ENCODE measurements at places on chromosomes 16 and 17. TPM values are rescaled to one million over a fixed set of nuclear protein-coding genes. Genes with fewer than 3 reads are reported as not detected.

GRCh38 chr17:63881935-63882601 lies at the start of gene GH2:
Gene GH2 (minus strand): TSS chr17:63881944. CDS start chr17:63881801, 143 bp downstream.
- H3K4me1 ChIP-seq = no peaks in the 10 kb centered on the region
- H3K36me3 ChIP-seq = no peaks in the 10 kb centered on the region
- H3K27ac ChIP-seq = no peak within 1 kb of the TSS
- no peak within 1 kb of the TSS for H3K4me3 ChIP-seq

DNA sequence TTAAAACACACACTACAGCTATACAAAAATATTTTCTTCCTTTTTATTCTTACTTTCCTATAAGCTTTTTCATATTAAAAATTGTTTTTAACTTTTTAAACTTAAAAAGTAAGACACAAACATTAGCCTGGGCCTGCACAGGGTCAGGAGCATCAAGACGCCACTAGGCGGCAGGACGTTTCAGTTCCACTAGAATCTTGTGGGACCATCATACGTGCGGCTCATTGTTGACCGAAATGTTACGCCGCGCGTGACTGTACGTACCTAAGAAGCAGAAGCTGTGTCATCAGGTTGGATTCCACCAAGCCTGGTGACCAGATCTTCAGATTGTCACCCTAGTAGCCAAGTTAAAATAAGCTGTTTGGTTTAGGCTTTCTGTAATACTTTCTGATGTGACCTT lies 47.1 kb downstream of the USP10 start:
- no peaks in the 10 kb centered on the region for H3K27me3 ChIP-seq
- no peak for DNase-seq
- H3K36me3 ChIP-seq = no peaks in the 10 kb centered on the region
- no peaks in the 10 kb centered on the region for H3K4me1 ChIP-seq
- no peak overlapping the region for H3K4me3 ChIP-seq

DNA sequence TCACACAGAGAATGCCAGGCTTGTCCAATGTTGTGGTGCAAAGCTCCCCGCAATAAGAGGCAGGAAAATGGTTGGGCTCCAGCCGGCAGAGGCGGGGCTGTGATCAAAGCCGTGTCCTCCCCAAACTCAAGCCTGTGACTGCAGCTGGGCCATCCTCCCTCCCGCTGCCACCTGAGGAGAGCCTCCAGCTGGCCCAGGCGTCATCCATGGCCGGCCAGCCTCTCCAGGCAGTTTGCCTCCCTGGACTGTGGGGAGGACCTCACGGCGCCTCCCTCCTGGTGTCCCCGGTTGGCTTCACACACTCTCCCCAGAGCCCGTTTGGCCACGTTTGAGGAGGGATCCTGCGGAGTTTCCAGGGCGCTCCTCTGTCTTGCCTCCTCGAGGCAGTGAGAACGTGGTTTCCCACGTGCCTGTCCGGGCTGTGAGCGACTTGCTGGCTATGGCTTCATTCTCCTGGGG lies 134.1 kb downstream of the IRF8 start:
- no peak overlapping the region for H3K27ac ChIP-seq
- H3K27me3 ChIP-seq = peaks cover 5% of the 10 kb centered on the region
- H3K4me3 ChIP-seq = no peak overlapping the region

DNA sequence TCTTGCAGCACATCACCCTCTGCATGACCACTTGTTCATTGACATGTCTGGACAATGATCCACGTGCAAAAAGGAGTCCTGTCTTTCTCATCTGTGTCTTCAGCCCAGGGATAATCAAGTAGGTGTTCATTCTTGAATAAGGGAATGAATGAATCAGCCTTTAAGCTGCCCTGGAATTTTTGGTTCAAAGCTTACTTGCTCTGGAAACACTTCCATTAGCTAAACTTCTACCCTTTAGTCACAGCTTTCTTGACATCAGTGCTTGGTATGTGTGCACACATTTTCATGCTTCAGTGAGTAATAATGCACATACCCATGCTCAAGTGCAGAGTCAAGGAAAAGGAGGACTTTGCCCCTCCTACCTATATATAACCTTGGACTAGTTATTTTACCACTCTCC lies 103.0 kb upstream of the CDH13 start:
- H3K27me3 ChIP-seq = no peaks in the 10 kb centered on the region
- no peak overlapping the region for H3K27ac ChIP-seq
- no peaks in the 10 kb centered on the region for H3K36me3 ChIP-seq
- DNase-seq = no peak
- H3K4me1 ChIP-seq = no peaks in the 10 kb centered on the region
- H3K4me3 ChIP-seq = no peak overlapping the region

DNA sequence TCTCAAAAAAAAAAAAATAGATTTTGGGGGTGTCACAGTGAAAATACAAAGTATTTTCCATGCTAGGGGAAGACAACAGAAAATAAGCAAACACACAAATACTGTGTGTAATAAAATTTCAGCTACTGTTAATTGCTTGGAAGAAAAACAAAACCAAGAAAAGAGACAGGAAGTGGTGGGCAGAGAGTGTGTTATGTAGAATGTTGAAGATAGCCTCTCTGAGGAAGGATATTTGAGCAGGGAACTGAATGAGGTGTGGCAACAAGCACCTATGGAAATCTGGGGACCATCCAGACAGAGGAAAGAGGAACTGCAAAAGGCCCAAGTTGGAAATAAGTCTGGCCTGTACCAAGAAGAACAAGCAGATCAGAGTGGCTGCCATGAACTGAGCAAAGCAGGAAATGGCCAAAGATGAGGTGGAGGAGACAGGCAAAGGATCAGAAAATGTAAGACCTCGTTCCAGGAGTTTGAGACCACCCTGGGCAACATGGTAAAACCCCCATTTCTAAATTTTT lies 7.8 kb upstream of the USP31 start:
- no peaks in the 10 kb centered on the region for H3K27me3 ChIP-seq
- H3K36me3 ChIP-seq = no peaks in the 10 kb centered on the region
- H3K27ac ChIP-seq = no peak overlapping the region
- peaks cover 4% of the 10 kb centered on the region for H3K4me1 ChIP-seq
- no peak for DNase-seq

DNA sequence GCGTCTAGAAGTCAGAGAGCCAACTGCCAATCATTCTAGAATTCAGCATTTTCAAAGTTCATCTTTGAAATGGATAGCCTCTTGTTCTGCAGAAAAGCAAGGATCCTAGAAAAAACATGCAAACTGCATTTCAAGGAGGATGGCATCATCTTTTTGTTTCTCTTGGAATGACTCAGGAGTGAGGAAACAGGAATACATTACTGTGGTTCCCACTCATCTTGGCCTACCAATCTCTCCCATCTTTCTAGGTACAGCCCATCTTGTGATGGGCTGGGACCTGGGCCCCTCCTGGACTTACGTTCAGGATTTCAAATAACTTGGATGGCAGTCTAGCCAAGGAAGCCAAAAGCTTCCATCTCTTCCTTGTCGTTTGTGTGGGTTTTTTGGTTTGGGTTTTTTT lies 363.4 kb downstream of the CDH13 start:
- no peak overlapping the region for H3K4me3 ChIP-seq
- H3K27me3 ChIP-seq = no peaks in the 10 kb centered on the region
- no peak for DNase-seq
- H3K36me3 ChIP-seq = no peaks in the 10 kb centered on the region
- no peak overlapping the region for H3K27ac ChIP-seq
- no peaks in the 10 kb centered on the region for H3K4me1 ChIP-seq

- no peak overlapping the region for H3K27ac ChIP-seq
- no peak overlapping the region for H3K4me3 ChIP-seq
- no peaks in the 10 kb centered on the region for H3K27me3 ChIP-seq
- H3K4me1 ChIP-seq = no peaks in the 10 kb centered on the region
- DNase-seq = no peak
These were observed 19.2 kb downstream of the PRPSAP2 start for GRCh38 chr17:18877104-18877645.

DNA sequence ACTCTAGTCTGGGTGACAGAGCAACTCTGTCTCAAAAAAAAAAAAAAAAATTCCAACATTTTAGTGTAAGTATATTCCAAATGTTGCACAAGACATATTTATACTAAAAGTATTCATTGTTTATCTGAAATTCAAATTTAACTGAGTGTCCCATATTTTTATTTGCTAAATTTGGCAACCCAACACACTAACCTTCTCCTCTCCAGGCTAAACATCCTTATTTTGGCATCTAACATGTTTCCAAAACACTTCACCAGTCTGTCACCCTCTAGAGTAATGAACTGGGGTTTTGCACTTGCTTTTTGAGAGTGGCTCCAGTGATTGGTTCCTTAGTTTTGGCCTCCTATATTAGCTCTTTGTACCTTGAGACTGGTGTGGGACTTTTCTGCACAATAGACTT lies 243.4 kb upstream of the SALL1 start:
- H3K36me3 ChIP-seq = no peaks in the 10 kb centered on the region
- DNase-seq = no peak
- no peaks in the 10 kb centered on the region for H3K4me1 ChIP-seq
- H3K27me3 ChIP-seq = no peaks in the 10 kb centered on the region
- no peak overlapping the region for H3K4me3 ChIP-seq
- no peak overlapping the region for H3K27ac ChIP-seq

GRCh38 chr17:50613007-50613992 lies 21.4 kb upstream of the ABCC3 start:
- no peaks in the 10 kb centered on the region for H3K36me3 ChIP-seq
- no peaks in the 10 kb centered on the region for H3K4me1 ChIP-seq
- H3K4me3 ChIP-seq = no peak overlapping the region
- H3K27me3 ChIP-seq = no peaks in the 10 kb centered on the region
- H3K27ac ChIP-seq = no peak overlapping the region

DNA sequence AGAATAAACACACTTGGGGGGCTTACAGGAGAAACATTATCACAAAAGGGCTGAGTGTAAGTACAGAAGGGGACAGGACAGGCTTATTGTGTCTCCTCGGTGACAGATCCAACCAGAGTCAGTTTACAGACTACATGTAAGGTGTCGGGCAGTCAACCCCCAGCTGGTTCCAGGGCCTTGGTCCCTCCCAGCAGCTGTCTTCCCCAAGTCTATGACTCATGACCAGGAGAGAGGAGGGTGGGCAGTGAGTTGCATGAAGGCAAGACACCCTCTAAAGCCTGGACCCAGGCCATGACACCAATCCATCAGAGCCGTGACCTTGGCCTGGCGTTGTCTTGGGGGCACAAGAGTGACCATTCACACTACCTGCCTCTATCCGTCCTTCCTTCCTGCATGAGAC lies 276.2 kb upstream of the CCL2 start:
- no peaks in the 10 kb centered on the region for H3K27me3 ChIP-seq
- H3K27ac ChIP-seq = no peak overlapping the region
- no peak for DNase-seq
- no peaks in the 10 kb centered on the region for H3K36me3 ChIP-seq
- H3K4me3 ChIP-seq = no peak overlapping the region

CTRB1 gene
- total RNA-seq = not detected

TMEM238L gene
- 7.7 TPM for total RNA-seq

MYH13 gene
- 0.28 TPM for total RNA-seq

TBX2 gene
- total RNA-seq = 34.1 TPM

PRAC2 gene
- total RNA-seq = 9.6 TPM

NXPH3 gene
- 15.5 TPM for total RNA-seq

AURKB gene
- 6.6 TPM for total RNA-seq

GPRC5C gene
- 66.3 TPM for total RNA-seq

CACNG3 gene
- total RNA-seq = not detected

- peak overlapping the region; percentile 63 for H3K4me3 ChIP-seq
- peaks cover 4% of the 10 kb centered on the region for H3K36me3 ChIP-seq
- peak overlapping the region; percentile 94 for H3K27ac ChIP-seq
- H3K27me3 ChIP-seq = no peaks in the 10 kb centered on the region
- no peak for DNase-seq
These were observed 1.5 kb upstream of the SPAG7 start for GRCh38 chr17:4969047-4969550.

RAB40B gene
- total RNA-seq = 34.9 TPM

NPW gene
- total RNA-seq = 1.8 TPM

GRCh38 chr16:66988197-66988788 lies at the start of gene CES4A:
Gene CES4A (plus strand): TSS chr16:66988589. CDS start chr16:66988773, 184 bp downstream.
- no peak within 1 kb of the TSS for H3K27ac ChIP-seq
- H3K4me3 ChIP-seq = no peak within 1 kb of the TSS

RPRML gene
- total RNA-seq = not detected

GRCh38 chr16:81266680-81267095 lies 28.2 kb downstream of the BCO1 start:
- DNase-seq = no peak
- no peaks in the 10 kb centered on the region for H3K36me3 ChIP-seq
- H3K4me1 ChIP-seq = peaks cover 4% of the 10 kb centered on the region
- peak overlapping the region; percentile 26 for H3K27ac ChIP-seq
- H3K4me3 ChIP-seq = no peak overlapping the region

GRCh38 chr17:77959126-77959925 lies 823 bp downstream of the TNRC6C start:
- DNase-seq = peak; percentile 11
- H3K27me3 ChIP-seq = no peaks in the 10 kb centered on the region
- H3K36me3 ChIP-seq = no peaks in the 10 kb centered on the region
- peak overlapping the region; percentile 63 for H3K4me3 ChIP-seq
- no peaks in the 10 kb centered on the region for H3K4me1 ChIP-seq
- H3K27ac ChIP-seq = peak overlapping the region; percentile 39

MYH3 gene
- total RNA-seq = 14.8 TPM

DNA sequence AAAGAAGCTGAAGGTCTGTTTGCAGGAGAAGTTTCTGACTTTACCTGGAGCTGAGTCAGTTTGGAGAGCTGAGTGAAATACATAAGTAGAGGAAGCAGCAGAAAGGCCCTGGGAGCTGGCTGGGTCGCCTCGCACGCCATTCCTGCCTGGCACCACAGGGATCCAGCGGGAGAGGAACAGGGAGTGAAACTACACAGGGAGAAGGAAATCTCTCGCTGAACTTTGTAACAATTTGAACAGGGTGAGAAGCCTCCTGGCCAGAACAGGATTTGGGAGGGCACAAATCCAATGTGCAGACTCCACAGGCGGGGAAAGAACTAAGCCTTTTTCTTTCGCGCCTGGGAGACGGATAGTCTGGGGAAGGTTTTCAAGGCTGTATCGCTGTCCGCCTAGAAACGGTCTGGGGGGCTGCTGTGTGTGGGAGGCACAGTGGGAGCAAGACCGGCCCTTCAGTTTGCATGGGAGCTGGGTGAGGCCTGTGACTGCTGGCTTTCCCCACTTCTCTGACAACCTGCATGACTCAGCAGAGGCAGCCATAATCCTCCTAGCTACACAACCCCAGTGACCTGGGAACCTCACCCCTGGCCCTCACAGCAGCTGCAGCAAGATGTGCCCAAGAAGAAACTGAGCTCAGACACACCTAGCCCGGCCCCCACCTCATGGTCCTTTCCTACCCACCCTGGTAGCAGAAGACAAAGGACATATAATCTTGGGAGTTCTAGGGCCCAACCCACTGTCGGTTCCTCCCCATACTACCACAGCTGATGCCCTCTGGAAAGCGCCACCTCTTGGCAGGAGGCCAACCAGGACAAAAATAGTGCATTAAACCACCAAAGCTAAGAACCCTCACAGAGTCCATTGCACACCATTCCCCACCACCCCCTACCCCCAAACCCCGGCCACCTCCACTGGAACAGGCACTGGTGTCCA lies 778.6 kb downstream of the KCNJ2 start:
- no peaks in the 10 kb centered on the region for H3K27me3 ChIP-seq
- no peaks in the 10 kb centered on the region for H3K4me1 ChIP-seq
- no peak for DNase-seq
- H3K27ac ChIP-seq = no peak overlapping the region
- no peaks in the 10 kb centered on the region for H3K36me3 ChIP-seq

- no peaks in the 10 kb centered on the region for H3K4me1 ChIP-seq
- H3K27me3 ChIP-seq = no peaks in the 10 kb centered on the region
- no peak overlapping the region for H3K27ac ChIP-seq
- no peaks in the 10 kb centered on the region for H3K36me3 ChIP-seq
These were observed 24.2 kb downstream of the KLHL36 start for GRCh38 chr16:84672276-84673202.

USP32 gene
- 21.8 TPM for total RNA-seq

Measured in prostate gland (tissue), 2 donors.